ENCODE measurements at places on chromosomes 16 and 17.

GRCh38 chr17:17203173-17203730 lies 2.9 kb downstream of the PLD6 start:
- DNase-seq = no peak

GRCh38 chr17:77696721-77697460 lies 261.6 kb upstream of the TNRC6C start:
- DNase-seq = no peak

GRCh38 chr16:9007177-9007794 lies 43.6 kb upstream of the USP7 start:
- no peak for DNase-seq

DNA sequence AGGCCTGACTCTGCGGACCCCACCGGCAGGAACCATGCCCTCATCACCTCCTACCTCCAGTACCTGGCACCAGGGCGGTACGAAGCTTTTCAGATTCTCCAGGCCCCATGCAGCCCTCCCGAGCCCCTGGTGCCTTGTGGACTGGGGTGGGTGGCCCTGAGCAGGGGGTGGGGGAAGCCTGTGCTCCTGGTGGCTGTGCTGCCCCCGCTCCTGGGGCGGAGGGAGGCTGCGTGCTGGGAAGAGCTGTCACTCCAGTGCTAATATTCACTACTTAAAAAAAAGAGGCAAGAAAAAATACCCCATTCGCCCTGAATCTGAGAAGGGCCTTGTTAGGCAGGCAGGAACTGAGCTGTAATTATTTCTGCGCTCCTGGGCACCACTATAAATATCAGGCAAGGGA lies 111.8 kb downstream of the ENGASE start:
- DNase-seq = no peak

DNA sequence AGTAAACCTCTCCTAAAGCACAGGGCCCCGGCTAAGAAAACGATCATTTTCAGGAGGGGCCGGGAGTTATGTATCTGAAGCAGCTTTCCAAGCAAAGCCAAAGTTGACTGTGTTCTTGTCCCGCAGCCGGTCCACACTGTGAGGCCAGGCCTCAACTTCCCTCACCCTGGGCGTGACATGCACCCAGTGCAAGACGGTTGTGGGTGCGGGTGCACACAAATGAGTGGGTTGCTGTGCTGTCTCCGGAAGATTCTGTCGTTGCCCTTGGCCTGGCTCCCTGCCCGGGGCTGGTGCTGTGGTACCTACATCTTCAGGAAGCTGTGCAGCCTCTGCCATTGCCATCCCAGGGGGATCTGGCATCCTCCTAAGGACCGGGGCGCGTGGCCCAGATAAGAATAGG lies 16.6 kb downstream of the MLYCD start:
- DNase-seq = no peak

GRCh38 chr16:62363501-62363900 lies 327.3 kb upstream of the CDH8 start:
- no peak for DNase-seq

- peak; percentile 62 for DNase-seq
These were observed 22.1 kb downstream of the VAC14 start for GRCh38 chr16:70778901-70779309.

DNA sequence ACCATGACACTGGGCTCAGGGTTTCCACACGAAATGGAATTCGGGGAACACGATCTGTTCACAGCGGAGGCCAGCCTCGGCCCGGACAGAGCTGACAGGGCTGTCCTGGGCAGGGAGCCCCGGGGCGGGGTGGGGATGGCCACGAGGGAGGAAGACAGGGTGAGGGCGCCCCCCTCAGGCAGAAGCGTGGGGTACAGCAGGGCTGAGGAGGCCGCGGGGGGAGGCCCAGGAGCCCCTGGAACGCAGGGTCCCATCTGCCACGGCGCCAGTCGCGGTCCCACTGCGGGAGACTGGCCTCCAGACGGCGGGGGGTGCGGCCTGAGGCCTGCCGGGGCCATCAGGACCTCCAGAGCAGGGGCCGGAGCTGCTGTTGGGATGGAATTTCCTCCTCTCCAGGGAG lies 75.9 kb downstream of the LMF1 start:
- DNase-seq = no peak

- no peak for DNase-seq
These were observed 81.0 kb downstream of the VPS53 start for GRCh38 chr17:633641-634101.

- DNase-seq = no peak
These were observed 4.2 kb downstream of the FOXC2 start for GRCh38 chr16:86570558-86571529.

DNA sequence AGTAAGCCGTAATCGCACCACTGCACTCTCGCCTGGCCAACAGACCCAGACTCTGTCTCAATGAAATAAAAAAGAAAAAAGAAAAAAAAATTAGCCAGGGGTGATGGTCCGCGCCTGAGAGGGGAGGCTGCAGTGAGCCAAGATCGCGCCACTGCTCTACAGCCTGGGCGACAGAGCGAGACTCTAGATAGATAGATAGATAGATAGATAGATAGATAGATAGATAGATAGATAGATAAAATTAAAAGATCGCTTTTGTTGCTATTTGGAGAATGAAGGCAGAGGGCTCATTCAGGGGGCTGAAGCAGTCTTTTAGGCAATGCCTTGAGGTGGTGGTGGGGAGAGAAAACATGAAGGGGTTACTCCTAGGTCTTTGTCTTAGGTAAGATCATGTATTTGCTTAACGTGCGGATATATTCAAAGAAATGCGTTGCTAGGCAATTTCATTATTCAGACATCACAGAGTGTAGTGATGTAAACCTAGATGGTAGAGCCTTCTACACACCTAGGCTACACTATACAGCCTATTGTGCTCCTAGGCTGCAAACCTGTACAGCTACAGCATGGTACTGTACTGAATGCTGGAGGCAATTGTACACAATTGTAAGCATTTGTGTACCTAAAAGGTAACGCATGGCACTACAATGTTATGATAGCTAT lies 4.3 kb upstream of the HES7 start:
- no peak for DNase-seq

- DNase-seq = no peak
These were observed 2.1 kb downstream of the IRX5 start for GRCh38 chr16:54932737-54933254.

GRCh38 chr17:10035885-10036284 lies 130.8 kb upstream of the RCVRN start:
- DNase-seq = no peak

DNA sequence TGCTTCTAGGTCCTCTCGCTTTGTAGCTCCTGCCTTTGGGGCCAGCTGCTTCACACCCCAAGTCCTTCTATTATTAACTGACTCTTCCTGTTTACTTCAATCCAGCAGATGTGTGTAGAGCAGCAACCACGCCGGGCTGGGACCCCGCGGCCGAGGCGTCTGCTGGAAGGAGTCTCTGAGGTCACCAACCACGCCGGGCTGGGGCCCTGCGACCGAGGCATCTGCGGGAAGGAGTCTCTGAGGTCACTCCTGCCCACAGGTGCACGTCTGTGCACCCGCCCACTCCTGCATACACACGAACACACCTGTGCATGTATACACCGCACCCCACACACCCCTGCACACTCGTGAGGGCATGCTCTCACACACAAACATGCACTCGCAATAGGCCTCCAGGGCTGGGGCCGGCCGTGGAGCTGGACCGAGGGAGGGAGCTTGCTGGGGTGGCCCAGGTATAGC lies 7.8 kb upstream of the TEX19 start:
- DNase-seq = no peak

- DNase-seq = peak; percentile 44
These were observed 10.6 kb downstream of the SSTR5 start for GRCh38 chr16:1082952-1083675.

- no peak for DNase-seq
These were observed 349.3 kb downstream of the WWOX start for GRCh38 chr16:78448658-78449271.

DNA sequence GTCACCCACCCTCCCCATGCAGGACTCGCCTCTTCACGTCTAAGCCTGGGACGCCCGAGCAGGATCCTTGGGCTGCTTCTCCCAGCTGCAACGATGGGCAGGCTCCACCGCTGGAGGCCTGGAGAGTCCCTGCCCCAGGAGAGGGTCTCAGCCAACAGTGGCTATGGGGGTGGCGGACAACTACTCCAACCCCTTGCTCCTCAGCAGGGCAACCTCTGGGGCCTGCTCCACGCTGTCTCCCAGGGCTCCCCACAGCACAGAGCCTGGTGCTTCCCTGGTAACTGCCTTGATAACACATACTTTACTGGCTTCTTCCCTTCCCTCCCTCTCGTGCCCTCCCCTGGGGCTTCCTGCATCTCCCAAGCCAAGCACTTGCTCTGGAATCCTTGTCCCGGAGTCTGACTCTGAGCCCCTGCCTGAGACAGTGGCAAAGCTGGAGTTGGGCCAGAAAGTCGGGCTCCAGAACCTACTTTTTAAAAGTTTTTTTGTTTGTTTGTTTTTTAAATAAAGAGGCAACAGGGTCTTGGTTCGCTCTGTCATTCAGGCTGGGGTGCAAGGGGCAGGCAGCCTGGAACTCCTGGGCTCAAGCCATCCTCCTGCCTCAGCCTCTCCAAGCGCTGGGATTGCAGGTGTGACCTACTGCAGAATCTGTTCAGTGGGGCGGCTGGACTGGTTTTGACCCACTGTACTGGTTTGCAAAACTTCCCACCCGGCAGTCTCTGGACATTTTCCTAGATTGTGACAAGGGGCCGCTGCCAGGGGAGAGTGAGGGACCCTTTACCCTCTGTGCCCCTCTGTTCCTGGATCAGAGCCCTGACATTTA lies 99.4 kb downstream of the TNFRSF13B start:
- no peak for DNase-seq

DNA sequence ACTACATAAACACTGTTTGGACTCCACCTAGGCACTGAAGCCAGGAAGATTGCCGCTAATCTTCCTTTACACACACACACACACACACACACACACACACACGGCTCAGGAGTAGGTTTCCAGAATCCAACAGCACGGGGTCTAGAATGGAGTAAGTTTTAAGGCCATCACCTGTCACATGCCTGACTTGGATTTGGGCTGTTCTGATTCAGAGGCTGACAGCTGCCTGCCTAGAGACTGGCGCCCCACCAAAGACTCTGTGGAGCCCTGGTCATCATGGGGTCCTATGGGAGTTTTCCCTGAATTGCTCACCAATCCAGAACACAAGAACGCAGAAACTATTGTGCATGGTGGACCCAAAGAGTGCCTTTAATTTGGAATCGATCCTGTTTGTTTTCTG lies 10.9 kb downstream of the CDRT4 start:
- DNase-seq = no peak

- no peak for DNase-seq
These were observed 184.8 kb downstream of the IRX5 start for GRCh38 chr16:55115506-55115905.

GRCh38 chr17:81179220-81179619 lies 13.2 kb upstream of the AATK start:
- no peak for DNase-seq

- DNase-seq = peak; percentile 50
These were observed 17.3 kb downstream of the TAC4 start for GRCh38 chr17:49830605-49831004.

- no peak for DNase-seq
These were observed 3.3 kb upstream of the RIPOR1 start for GRCh38 chr16:67525176-67525860.

DNA sequence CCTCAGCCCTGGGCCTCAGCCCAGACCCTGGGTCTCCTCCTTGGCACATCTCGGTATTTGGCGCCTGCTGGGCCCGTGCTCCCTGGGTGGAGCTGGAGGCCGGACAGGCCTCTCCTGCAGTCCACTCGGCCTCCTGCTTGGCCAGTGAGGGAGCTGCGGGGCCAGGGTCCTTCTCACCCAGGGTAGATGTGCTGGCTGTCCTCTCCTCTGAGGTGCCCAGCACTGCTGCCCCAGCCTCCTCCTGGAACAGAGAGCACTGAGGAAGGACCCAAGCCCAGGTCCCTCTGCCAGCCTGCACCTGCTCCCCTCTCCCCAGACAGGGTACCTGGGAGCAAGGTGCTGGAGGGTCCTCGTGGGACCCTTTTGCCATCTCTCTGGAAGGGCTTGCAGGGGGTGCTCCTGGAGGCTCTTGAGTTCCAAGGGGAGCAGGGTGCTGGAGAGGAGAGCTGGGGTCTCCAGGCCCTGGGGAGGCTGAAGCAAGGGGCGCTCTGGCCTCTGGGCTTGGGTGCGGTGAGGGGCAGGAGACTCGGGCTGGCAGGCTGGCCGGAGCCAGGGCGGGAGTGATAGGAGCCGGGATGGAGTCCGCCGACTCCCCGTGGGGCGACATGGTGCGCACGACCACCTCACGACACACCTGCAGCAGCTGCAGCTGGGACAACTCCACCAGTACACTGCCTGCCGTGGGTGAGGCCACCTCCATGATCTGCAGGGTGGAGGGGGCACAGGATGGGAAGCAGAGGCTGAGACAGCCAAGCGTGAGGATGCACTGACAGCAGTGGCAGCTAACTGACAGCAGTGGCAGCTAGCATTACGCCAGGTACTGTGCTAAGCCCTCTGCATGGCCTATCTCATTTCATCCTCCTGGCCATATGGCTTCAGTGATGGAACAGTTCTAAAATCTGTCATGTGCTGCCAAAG lies 17.8 kb downstream of the TSPOAP1 start:
- no peak for DNase-seq

- DNase-seq = no peak
These were observed 650.6 kb upstream of the SALL1 start for GRCh38 chr16:51801635-51802034.

All from urothelium cell line (cell line).